ENCODE measurements at places on chromosomes 5 and 9.

DNA sequence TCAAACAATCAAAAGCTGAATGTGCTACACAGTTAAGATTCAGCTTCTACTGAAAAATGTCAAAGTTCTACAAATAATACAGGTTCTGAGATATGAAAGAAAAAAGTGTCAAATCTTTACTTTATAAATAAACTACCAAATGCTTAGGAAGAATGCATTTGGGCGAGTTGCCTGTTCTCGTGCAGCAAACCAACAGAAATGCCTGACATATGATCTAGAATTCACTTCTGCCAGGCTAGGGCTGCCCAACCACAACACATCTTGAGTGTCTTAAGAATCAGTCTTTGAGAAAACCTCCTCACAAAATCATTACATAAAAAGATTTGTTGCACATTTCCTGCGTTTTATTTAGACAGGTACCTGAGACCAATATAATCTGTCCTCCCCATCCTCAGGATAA is 42.2 kb downstream of the ANKH start:
- no peak for DNase-seq

DNA sequence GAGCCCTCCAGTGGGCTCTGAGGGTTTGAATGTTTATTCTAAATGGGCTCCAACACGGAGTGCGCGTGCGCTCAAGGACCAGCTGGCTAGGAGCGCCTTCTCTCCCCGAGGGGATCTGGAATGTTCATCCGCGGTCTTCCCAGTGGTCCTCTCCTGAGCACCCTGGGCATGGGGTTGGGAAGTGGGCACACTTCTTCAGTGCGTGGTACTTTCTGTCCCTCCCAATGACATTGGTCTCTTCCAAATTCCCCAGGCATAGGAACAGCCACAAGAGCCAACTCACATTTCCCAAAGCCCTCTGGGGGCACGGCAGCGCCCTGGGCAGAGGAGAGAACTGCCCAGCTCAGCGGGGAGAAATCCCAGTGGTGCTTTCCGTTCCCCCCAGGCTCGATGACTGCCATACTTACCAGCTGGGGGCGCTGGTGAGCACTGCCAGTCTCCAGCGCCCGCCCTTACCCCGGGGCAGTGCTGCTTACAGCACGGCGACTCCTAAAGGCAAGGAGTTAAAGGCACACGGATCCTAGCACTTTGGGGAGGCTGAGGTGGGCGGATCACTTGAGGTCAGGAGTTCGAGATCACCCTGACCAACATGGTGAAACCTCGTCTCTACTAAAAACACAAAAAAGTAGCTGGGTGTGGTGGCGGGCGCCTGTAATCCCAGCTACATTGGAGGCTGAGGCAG is 29.9 kb upstream of the OBP2B start:
- DNase-seq: no peak

DNA sequence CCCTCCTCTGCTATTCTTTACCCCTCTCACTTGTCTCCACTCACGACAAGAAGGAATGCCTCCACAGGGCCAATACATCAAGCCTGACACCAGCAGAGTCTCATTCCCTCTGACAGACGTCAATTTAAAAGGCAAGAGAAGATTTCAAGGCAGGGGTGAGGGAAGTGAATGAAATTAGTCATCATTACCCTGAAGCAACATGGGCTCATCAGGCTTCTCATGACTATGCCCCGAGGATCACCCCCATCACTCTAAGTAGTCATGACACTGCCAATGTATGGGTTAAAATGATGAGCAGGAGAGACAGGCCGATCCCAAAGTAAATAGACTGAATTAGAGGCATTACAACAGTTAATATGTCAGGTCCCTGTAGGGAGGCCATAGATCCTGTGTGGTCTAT is 504.4 kb downstream of the TLE4 start:
- no peak for DNase-seq

GRCh38 chr5:140801494-140801841 is 611 bp downstream of the PCDHA3 start:
- DNase-seq: no peak

GRCh38 chr5:109681763-109682162 is 8.0 kb upstream of the MAN2A1 start:
- no peak for DNase-seq

DNA sequence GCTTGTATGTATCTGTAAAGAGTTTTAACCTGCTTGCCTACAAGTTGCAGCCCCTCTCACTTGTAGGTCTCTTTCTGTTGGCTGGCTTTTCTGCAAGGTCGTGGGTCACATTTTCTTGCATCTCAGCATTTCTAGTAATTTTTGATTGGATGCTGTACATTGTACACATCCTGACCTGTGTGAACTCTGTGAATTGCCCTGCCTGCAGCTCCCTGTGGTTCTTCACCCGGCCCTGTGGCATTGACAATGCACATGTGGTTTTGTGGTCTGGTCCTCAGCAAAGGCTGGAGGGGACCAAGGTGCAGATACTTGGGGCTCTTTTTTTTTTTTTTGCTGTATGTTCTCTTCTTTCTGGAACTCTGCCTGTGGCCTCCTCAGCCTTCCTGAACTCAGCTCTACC is 53.6 kb downstream of the WNK2 start:
- no peak for DNase-seq

DNA sequence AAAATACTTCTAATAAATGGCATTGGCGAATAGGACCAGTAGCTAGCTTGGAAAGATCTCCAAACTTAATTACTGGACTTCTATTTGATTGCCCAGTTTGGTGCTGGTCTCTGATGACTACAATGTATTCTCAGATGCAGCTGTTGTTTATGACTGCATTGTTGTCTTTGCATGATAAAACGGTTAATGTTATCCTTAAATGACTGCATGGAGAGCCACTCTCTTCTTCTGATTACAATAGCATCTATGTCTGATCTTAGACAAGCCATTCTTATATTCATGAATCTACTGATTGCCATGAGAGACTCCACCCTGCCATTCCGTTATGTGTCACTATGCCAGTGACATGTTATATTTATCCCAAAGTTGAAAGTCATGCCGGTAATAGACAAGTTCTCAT is 42.9 kb upstream of the ERBIN start:
- DNase-seq: no peak

GRCh38 chr9:14529054-14529453 is 164.2 kb downstream of the ZDHHC21 start:
- DNase-seq: no peak

DNA sequence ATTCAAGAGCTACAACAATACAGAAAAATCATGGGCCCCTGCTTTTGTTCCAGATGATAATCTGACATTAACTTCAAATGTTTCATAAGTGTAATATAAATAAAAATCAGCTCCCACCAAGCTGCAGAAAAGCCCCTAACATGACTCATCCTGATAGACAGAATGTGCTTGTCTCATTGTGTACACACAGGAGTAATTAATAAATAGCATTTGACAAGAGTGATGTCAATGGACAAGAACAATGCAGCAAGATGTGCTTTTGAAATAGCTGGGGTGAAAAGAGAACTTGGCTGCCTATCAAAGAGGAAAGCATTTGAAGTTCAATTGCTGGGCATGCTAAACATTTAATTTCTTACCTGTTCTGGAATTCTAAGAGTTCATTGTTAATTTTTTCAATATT is 79.2 kb downstream of the DNAH5 start:
- DNase-seq: no peak

GRCh38 chr9:104177003-104177611 is 83.0 kb downstream of the SMC2 start:
- peak; percentile 17 for DNase-seq

- DNase-seq: no peak
Observed at GRCh38 chr5:155082401-155082800, 68.8 kb downstream of the KIF4B start.

DNA sequence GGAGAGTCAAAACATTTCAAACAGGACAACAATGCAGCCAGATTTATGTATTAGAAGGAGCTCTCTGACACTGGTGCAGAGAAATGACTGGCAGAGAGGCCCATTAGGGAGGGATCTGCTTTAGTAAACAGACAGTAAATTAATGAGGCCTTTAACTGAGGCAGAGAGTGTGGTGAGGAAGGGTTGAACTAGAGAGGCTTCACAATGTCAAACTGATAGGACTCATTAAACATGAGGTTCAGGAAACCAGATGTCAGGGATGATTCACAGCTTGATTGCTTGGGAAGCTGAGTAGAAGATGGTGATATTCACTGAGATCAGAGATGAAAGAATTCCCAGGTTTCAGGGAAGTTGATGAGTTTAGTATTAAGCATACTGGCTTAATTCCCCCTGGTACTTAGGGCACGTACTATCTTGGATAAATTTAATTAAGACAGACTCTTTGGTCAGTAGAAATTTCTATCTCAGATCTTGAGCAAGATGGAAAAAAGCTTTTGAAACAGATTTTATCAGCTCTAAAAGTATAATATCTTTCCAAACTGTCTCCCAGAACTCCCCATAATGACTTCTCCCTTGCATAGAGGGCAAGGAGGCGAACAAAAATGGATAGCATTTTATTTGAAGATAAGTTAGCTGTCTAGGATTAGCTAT is 8.6 kb upstream of the MUSK start:
- DNase-seq: no peak

DNA sequence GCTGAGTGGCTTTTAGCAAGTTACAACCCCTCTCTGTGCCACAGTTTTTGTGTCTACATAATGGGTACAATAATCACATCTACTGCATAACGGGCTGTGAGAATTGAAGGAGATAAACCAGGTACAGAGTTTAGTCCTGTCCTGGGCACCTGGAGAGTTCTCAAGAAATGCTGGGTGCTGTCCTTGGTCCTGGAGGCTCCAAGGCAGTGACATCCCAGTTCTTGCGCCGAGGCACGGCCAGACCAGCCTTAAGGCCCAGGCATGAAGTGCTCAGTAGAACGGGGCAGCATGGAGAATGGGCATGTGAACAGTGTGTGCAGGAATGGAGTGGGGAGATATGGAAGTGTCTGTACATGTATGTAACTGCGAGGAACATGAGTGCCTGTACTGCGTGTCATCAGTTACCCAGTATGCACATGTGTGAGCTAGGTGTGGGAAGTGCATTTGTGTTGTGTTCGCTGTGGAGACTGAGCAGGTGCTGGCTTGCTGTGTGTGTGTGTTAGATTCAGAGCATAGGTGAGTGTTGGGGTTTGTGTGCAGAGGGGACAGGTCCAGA is 6.3 kb upstream of the UNC5A start:
- no peak for DNase-seq

GRCh38 chr9:122349201-122349600 is 21.6 kb upstream of the PTGS1 start:
- no peak for DNase-seq

GRCh38 chr5:107147589-107147988 is 523.1 kb downstream of the EFNA5 start:
- DNase-seq: no peak

DNA sequence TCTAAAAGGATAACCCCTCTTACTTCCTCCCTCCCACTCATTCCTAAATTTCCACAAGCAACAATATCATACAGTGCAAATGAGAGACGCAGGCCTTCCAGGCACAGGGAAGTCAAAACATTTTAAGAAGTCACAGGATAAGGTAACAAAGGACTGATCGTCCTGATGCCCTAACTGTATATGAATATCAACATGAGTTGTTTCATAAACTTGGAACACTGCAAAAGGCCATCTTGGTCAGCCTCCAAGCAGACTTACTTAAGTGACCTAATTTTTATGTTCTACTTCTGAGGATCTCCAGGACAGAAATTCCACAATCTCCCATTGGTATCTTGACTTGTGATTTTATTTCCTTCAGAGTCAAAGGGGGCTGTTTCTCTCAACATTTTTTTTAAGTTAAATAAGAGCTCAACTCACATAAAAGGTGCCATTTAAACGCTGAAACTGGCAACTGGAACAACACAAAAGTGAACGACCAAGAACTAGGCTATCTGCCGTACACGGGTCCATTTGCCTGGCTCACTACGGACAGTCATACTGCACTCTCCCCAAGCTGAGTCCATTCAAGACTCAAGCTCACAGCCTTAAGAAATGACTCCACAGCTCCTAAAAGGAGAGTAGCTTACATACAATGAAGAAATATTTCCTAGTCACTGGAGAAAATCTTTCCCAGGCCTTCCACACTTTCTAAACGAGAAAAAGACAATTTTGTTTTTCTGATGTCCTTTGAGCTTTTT is 71.3 kb downstream of the LHFPL2 start:
- no peak for DNase-seq

- no peak for DNase-seq
Observed at GRCh38 chr5:105907016-105907415, 1763.7 kb downstream of the EFNA5 start.

- no peak for DNase-seq
Observed at GRCh38 chr5:19733612-19734495, 254.1 kb downstream of the CDH18 start.

DNA sequence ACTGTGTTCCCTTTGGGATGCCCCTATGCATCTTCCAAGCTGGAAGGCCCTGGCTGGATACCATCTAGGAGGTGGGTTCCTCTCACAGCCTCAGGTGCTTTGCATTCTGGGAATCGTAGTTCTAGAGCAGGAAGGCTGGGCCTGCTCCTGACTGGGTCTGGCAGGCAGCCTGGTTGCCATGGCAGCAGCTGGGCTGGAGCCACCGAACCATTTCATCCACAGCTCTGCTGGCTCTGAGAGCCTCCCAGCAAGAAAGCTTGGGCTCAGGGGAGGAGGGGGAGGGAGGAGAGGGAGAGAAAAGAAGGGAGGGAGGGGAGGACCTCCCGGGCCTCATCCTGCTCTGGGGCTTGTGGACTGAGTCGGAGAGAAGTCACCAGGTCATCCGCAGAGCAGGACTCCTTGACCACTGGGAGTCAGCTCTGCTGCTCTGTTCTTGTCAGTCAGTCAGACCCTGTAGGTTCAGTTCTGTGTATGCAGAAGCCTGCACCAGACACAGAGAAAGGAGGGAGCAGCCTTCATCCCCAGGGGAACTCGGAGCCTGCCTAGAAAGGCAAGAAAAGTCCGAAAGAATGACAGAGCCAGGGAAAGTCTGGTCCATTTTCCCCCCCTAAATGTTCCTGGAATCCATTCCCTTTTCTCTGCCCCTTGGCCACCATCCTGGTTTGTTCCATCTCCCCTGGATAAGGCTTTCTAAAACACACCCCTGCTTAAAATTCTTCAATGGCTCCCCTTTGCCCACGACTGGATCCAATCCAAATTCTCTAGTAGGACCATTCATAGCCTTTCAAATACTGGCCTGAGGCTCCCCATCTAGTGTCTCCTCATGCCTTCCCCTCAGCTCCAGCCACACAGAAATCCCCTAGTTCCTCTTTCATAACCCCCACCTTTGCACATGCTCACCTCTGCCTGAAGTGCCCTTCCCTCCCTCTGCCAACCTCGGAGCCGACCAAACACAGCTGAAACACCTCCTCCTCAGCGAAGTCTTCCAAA is 65.4 kb upstream of the ARAP3 start:
- DNase-seq: peak; percentile 74

- DNase-seq: no peak
Observed at GRCh38 chr9:114522286-114522685, 17.0 kb upstream of the WHRN start.

DNA sequence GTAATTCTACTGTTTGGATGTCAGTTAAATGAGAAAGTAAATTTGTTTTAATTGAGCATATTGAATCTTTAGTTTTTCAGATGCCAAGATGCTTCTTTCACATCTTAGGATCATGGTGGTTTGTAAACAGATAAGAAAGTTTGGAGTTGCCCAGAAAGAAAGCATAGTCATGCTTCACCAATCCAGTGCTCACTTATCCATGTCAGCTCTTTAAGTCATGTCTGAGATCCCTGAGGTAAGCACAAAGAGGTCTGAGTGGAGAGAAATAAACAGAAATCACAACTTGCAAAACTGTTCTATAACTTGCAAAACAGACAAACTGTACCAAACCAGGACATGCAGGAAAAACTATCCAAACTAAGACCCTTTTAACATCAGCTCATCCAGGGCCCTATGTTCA is 87.7 kb downstream of the OSTF1 start:
- no peak for DNase-seq
